MCF 10A (cell line): ENCODE measurements at places on chromosomes 4 and X.

DNA sequence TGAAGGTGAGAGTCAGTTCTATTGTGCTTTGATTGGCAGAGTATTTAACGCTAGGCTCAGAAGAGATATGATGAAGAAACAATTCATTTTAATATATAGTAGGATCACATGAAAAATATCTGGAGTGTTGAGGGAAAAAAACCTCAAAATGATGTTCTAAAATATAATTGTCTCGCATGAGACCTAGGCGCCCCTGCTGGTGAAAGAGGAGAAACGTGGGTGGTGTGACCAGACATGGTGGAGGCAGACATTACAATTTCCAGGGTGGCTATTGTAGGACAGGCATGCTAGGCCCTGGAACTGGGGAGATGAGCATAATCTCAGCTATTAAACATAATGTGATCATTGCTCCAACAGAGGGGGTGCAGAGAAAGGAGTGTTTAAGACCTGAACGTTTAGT, 210.0 kb downstream of the HS3ST1 start:
- peak; percentile 17 for DNase-seq

- DNase-seq = no peak
These were observed 7.1 kb upstream of the DCUN1D4 start for GRCh38 chr4:51835855-51836254.

GRCh38 chrX:149871940-149872339, 9.0 kb upstream of the MAGEA8 start:
- DNase-seq = peak; percentile 56

- DNase-seq = no peak
These were observed 4.8 kb upstream of the RGS12 start for GRCh38 chr4:3287972-3288570.

DNA sequence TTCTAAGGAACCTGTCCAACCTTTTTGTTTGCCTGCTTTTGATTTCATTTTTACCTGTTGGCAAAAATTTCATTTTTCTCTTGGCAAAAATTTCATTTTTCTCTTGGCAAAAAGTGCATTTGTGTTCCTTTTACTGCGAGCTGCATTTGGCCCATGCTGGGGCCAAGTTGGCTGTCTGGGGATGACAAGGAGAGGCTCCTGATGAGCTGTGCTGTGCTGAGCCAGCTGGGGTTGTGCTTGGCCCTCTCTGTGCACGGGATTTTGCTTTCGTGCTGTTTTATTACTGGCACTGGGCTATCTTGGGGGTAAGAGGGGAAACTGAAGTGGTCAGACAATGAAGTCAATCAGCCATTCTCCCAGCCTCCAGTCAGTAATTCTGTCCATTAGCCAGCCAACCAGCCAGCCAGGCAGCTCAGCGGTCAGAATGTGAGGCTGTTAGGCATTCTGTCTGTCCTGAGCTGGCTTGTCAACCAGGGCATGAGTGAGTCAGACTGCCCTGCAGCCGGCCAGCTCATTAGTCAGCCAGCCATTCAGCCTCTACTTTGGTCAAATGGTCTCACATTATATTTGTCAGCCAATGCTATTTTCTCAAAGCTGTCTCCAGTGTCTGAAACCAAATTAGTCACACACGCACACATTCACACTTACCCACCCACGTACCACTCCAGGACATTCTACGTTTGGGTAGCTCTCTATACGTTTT, 56.9 kb upstream of the PRPS1 start:
- peak; percentile 83 for DNase-seq

GRCh38 chr4:61953386-61953785, 753.3 kb downstream of the ADGRL3 start:
- DNase-seq = no peak

GRCh38 chr4:17687237-17687857, 72.9 kb downstream of the MED28 start:
- no peak for DNase-seq

DNA sequence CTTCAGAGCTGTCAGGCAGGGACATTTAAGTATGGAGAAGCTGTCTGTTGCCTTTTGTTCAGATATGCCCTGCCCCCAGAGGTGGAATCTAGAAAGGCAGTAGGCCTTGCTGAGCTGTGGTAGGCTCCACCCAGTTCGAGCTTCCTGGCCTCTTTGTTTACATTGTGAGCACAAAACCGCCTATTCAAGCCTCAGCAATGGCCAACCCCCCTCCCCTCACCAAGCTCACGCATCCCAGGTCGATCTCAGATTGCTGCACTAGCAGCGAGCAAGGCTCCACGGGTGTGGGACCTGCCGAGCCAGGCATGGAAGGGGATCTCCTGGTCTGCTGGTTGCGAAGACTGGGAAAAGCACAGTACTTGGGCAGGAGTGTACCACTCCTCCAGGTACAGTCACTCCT, 59.3 kb downstream of the ZNF674 start:
- DNase-seq = no peak

DNA sequence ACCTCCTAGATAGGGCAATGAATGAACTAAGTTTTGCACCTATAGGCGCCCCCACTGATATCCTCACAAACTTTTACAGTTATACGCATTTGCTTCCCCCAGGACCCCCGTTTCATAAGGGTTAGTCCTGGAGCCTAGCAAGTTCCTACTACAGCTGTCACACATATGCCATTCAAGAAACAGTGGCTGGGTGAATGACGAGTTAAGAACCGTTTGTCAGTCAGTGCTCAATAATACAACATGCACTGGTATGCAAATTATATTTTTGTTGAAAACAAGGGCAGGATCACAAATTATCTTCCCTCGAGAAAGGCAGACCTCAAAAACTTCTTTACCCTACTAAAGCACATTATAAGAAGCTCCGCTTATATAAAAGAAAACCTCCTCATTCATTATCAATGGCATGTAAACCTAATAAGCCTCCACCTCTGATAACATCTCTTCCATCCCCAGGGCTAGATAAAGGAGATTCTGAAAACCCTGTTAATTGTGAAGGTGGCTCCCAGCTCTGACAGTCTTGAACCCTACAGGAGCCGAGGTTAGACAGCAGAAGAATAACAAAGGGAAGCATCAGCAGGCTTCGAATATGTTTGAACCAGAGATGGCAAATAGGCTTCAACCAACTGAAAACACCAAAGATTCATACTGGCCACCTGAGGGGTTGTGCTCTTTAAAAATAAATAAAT, 40.3 kb downstream of the AFAP1 start:
- DNase-seq = no peak

DNA sequence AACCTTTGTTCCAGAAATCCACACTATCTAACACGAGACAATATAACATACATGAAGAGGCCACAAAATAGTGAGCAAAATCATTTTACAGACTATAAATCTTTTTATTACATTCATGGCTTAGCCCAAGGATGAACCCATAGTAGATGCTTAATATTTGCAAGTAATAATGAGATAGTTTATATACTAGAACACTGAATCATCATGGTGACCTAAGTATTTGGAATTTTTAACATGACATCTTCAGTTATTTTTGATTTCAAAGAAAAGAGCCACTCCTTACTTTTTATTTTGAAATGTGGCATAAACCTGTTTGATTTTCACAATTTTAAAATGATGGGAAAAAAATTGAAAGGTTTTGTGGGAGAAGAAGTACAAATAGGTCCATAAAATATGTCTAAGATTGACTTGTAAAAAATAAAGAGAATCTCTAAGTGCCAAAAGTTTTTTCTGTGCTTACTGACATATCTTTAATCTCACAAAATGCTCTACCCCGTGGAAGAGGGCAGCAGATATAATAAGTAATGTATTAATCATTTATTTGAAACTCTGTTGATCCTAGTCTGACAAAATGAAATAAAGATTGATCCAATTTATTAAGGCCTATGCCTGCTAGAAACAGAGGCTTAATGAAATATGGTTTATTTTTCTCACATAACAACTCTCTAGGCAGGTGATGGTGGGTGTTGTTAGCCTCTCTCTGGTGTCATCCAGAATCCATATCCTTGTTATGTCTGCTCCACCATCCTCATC, 224.5 kb upstream of the CENPE start:
- no peak for DNase-seq
